A549 treated with RU486 at 1 μM for 4 hours (cell line): ENCODE measurements at places on chromosomes 12 and 14. TPM values are rescaled to one million over a fixed set of nuclear protein-coding genes. Genes with fewer than 3 reads are reported as not detected.

CDK2 gene
- total RNA-seq = 55.0 to 59.1 TPM (median 57.1 TPM) in 5 replicates

KRT72 gene
- total RNA-seq = not detected in 5 replicates

KRT80 gene
- total RNA-seq = 46.7 to 71.8 TPM (median 60.6 TPM) in 5 replicates

ACYP1 gene
- 18.6 to 25.8 TPM (median 23.5 TPM) in 5 replicates for total RNA-seq

POLE2 gene
- total RNA-seq = 8.3 to 15.6 TPM (median 13.8 TPM) in 5 replicates

TAS2R20 gene
- 0.07 to 0.09 TPM in 2 of 5 replicates, not detected in the others for total RNA-seq

MYO1H gene
- total RNA-seq = not detected in 5 replicates

LMNTD1 gene
- not detected in 5 replicates for total RNA-seq

ESPL1 gene
- 15.6 to 22.5 TPM (median 18.2 TPM) in 5 replicates for total RNA-seq

ADAMTS20 gene
- total RNA-seq = not detected in 5 replicates

NINJ2 gene
- total RNA-seq = 0.37 to 0.69 TPM (median 0.49 TPM) in 5 replicates

DDX47 gene
- 79.4 to 111 TPM (median 89.0 TPM) in 5 replicates for total RNA-seq

ALKBH2 gene
- 44.9 to 49.6 TPM (median 45.2 TPM) in 5 replicates for total RNA-seq

GTF2A1 gene
- total RNA-seq = 12.6 to 15.5 TPM (median 13.1 TPM) in 5 replicates

RTN1 gene
- 0.06 TPM in 1 of 5 replicates, not detected in the others for total RNA-seq

FAM181A gene
- not detected in 5 replicates for total RNA-seq

ATG14 gene
- total RNA-seq = 3.2 to 5.9 TPM (median 5.6 TPM) in 5 replicates

TEX22 gene
- total RNA-seq = 0.17 to 0.77 TPM (median 0.41 TPM) in 4 of 5 replicates, not detected in the other

OTOGL gene
- 0.02 TPM in 1 of 5 replicates, not detected in the others for total RNA-seq

ARMH4 gene
- total RNA-seq = 0.30 to 0.99 TPM (median 0.55 TPM) in 5 replicates

PRR4 gene
- total RNA-seq = 1.9 to 5.3 TPM (median 3.3 TPM) in 5 replicates

CCDC60 gene
- not detected in 5 replicates for total RNA-seq

SLC25A47 gene
- not detected in 5 replicates for total RNA-seq

TAS2R50 gene
- total RNA-seq = not detected in 5 replicates

BCL2L2 gene
- total RNA-seq = 18.6 to 22.7 TPM (median 21.0 TPM) in 5 replicates

CLEC9A gene
- not detected in 5 replicates for total RNA-seq

CLEC4C gene
- total RNA-seq = not detected in 5 replicates

TRIM9 gene
- total RNA-seq = 6.9 to 10.7 TPM (median 9.6 TPM) in 5 replicates

SETD1B gene
- total RNA-seq = 11.4 to 15.8 TPM (median 14.5 TPM) in 5 replicates

PROX2 gene
- not detected in 5 replicates for total RNA-seq

TTC8 gene
- 37.7 to 51.9 TPM (median 45.8 TPM) in 5 replicates for total RNA-seq

LRRC10 gene
- not detected in 5 replicates for total RNA-seq

TAS2R43 gene
- total RNA-seq = not detected in 5 replicates

NRXN3 gene
- total RNA-seq = 0.65 to 1.1 TPM (median 1.1 TPM) in 5 replicates

KRT6A gene
- total RNA-seq = 0.64 to 0.95 TPM (median 0.94 TPM) in 5 replicates
